ENCODE measurements at places on chromosomes 2 and 18.
A peak's percentile ranks its signal among the peaks of the same experiment; 100 is the strongest.

DNA sequence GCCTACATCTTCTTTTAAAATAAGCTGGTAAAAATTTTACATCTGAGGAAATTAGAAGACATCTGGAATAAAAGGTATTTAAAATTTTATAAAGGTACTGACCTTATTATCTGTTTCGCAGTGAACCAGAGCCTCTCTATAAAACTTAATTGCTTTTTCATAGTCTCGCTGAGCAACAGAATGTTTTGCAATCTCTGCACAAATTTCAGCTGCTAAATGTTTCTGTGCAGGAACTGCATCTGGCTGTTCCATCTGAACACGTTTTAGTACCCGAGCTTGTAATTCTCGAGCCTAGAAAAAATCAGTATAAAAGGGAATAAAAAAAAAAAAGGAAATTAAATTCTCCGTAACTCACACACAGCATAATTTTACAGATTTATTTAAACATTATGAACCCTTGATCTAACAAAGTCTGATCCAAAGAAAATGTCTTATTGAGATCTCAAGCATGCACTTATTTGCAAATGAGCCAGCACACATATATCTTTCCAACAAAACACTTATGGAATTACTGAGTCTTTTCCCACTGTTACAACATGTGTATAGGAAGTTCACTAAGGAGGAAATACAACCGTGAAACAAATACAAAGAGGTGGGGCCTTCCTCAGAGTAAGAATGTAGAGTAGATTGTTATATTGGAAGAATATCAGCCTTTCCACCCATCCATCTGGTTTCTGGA, 51.8 kb downstream of the TTC21B start:
- no peak for DNase-seq

GRCh38 chr2:196963043-196963442, 36.5 kb upstream of the PGAP1 start:
- no peak for DNase-seq

- no peak for DNase-seq
Observed at GRCh38 chr2:76298041-76298440, 587.3 kb upstream of the GCFC2 start.

- DNase-seq: no peak
Observed at GRCh38 chr18:74644713-74645112, 47.0 kb downstream of the ZNF407 start.

DNA sequence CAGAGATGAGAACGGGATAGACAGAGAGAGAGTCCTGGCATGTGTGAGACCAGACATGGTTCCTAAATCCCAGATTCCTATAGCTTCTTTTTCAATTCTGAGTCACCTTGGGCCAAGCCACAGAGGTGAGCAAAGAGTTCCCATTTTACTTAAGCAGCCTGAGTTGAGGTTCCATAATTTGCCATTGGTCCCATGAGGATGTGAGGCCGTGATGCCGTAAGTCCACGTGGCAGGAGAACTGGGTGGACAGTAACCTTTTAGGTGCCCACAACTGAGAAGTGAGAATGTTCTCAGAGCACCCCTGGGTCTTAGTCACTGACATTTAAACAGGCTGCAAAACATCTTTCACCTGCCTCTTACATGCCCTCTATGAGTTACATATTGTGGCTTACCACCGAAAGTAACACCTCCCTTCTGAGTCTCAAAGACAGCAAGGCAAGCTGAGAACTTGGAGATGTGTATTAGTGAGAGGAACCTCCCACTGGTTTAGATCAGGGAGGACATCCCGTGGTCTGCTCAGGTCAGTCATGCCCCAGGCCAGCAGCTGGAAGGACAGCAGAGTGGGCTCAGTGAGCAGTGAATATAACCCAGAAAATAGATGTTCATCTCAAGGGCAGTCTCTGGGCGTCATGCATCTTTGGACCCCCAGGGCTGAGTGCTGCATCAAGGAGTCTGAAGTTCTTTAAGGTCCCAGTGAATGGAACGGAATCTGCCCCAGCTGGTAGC, 127.9 kb upstream of the LGALSL start:
- DNase-seq: peak; percentile 24

- no peak for DNase-seq
Observed at GRCh38 chr2:232028631-232029030, 67.1 kb downstream of the DIS3L2 start.

DNA sequence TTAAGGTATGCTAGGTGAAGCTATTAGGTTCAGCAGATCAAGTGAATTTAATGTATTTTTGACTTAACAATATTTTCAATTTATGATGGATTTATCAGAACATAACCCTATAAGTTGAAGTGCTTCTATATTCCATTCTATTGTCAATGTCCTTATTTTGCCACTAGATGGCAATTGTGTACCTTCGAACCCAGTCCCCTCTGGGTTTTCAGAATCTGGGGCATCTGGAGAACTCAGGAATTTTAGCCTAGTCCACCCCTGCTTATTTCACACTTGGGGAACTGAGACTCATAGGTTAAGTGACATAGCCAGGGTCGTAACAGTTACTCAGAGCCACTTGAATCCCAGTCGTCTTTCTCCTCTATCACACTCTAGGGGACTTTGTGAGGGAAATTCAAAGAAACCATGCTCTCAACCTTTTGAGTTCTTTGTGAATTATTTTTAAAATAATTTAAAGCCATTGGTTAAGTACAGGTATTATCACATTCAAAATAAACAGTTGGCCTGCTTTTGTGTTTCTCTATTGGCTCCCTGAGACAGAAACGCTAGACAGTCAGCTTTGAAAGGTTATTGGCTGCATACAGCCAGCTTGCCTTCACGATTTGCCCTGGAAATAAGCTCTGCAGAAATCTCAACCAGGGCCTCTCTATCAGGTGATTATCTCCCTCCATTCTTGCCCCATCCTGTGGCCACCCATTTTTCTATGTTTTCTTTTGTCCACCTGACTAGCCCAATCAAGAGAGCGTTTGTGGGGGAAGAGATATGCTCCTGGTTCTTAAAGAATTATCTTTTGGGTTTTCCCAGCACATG, 145.0 kb downstream of the TTC27 start:
- no peak for DNase-seq

GRCh38 chr2:132929786-132930185, 259.8 kb upstream of the LYPD1 start:
- DNase-seq: no peak

- DNase-seq: no peak
Observed at GRCh38 chr2:3703236-3703756, at the start of gene DCDC2C. TSS of gene DCDC2C (plus strand) at chr2:3703575. CDS start at chr2:3703752, 177 bp downstream.

DNA sequence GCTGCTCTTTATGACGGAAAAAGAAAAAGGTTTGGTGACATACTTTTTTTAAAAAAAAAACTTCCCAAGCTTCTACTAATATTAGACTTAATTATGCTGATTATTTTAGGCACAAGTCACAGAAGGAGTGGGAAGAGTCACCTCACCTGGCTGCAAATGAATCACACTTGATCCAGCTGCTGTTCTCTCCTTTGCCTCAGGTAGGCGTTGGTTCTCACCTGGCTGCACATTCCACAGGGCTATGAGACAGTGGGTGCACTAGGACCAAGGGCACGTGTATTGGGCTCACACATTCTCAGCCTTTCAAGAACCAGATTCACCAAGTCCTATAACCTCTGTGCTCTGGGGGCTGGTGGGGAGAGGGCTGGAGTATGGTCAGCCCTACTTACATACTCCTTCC, 93.3 kb downstream of the TGFA start:
- DNase-seq: no peak

DNA sequence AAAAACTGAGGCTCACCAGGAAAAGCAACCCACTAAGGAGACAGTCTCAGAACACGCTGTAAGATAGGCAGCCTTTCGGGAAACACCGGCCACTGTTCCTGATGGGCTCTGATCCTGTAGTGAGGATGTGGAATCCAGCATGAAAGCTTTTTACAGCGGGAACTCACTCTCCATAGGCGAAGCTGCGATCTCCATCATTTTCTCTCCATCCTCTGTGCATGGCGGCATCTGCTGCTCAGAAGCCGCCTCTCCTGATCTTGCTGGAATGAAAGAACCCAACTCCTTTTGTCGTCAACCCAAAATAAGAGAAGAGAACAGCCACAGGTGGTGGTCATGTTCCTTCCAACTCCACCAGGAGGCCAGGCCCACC, 49.9 kb downstream of the TMEM18 start:
- no peak for DNase-seq

DNA sequence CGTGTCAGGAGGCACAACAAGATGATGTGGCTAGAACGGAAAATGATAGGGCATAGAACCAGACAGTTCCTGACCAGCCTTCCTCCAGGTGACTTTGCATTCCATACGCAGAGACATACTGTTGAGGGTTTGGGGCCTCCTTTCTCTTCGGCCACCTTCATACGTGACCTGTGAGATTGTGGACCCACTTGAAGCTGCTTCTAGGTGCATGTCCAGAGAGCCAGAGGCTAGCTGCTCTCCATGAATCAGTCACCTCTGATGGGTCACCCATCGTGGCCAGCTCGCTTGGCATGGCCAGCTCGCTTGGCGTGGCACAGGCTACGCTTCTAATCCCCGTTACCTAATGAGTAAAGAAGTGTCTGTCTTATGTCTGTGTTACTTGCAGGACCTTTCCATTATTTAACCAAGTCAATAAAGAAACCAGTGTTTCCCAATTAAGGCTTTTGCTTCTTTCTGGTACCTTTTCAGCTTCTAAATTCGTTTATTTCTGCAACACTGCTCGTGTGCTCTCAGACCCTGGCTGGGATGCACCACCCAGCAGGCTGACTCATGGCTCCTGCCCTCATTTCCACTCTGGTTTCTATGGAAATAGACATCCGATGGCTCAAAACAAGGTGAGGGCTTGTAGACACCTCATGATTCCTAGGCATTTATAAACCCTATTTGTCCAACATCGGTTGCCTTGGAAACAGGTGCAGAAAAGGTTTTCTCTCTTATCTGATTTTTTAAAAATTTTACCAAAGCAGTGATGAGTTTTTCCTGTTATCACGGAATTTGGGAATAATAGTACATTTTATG, 86.7 kb upstream of the B3GNT7 start:
- DNase-seq: no peak

- DNase-seq: no peak
Observed at GRCh38 chr18:5198311-5198710, 1.3 kb upstream of the AKAIN1 start.

GRCh38 chr2:232438951-232439757, 16.8 kb upstream of the ALPI start:
- no peak for DNase-seq

DNA sequence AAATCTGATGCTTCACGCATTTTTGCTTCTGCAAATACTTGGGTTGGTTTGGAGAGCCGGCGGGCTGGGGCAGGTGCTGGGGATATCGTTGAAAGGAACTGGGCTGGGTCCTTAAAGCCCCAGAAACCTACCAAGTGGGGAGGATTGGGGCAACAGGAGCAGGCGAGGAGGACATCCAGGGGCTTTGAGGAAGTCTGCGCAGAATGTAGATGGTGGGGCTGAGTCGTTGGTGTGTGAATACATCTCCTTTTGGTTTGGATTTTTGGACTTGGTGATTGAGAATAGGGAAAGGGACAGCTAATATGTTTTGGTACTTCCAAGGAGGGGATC, 1.1 kb downstream of the DCC start:
- DNase-seq: no peak
